Thoracic aorta (tissue), 2 donors: ENCODE measurements at places on chromosomes 13 and 19.

DNA sequence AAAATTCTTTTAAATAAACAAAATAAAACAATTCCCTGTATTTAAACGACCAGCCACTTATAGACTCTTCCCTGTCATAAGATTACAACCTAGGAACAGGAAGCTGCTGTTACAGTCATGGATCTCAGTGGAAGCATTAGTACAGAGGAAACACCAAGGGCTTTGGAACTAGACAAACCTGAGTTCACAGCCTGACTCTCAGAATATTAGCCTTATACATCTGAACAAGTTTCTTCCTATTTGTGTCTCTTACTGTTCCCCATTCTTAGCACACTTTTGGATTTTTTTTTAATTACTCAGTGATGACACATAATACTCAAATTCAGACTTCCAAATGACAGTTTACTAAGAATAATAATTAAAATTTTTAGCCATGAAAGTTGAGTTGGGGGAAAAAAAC, 46.1 kb downstream of the ZDHHC20 start:
- no peak for DNase-seq

- DNase-seq, result no peak
Observed at GRCh38 chr13:97445522-97446187, 11.7 kb downstream of the RAP2A start.

DNA sequence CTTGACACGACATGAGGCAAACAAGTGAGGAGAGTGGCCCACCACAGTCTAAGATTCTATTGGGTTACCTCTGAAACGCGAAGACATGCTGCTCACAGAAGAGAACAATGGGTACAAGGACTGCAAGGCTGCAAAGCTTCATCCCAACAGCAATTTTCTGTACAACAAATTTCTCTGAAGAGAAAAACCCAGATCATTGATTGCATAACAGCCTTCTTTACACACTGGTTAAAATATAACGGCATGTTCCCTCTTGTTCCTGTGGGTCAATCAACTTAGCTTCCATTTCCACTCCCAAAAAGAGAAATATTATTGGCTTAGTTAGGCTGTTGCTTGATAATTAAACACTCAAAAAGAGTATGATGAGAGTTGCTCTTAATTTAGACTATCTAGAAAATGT, at the start of gene CPB2:
CPB2 (minus strand) TSS at position 166 of the 400 bp plus-strand sequence; CDS start at position 142, 24 bp downstream.
- DNase-seq, result no peak

DNA sequence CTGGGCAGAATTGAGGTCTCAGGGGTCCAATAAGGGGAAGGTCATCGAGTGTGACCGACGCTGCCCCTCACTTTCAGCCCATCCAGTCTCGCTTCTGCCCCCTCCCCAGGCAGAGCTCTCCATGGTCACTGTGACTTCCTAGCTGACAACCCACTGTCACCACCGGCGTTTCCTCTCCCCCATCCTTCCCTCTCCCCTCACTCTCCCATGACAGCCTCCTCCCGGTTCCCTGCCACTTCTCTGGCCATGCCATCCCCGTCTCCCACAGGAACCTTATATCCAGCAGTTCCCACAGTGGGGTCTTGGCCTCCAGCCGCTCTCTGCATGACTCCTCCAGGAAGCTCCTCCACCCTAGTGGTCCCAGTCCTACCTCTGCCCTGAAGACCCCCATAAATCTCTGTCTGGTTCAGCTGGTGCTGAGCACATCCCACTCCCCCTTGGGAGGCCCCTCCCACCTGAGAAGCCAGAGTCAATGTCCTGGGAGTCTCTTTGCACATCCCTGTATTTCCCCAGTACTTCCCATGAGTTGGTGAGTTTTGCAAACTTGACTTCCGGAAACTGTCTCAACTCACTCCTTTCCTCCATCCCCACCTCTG, 24.7 kb upstream of the CD33 start:
- no peak for DNase-seq

- DNase-seq, result no peak
Observed at GRCh38 chr13:61908906-61909615, 493.4 kb upstream of the PCDH20 start.
